ENCODE measurements at places on chromosomes 7 and 10. TPM values are rescaled to one million over a fixed set of nuclear protein-coding genes. Genes with fewer than 3 reads are reported as not detected.

DNA sequence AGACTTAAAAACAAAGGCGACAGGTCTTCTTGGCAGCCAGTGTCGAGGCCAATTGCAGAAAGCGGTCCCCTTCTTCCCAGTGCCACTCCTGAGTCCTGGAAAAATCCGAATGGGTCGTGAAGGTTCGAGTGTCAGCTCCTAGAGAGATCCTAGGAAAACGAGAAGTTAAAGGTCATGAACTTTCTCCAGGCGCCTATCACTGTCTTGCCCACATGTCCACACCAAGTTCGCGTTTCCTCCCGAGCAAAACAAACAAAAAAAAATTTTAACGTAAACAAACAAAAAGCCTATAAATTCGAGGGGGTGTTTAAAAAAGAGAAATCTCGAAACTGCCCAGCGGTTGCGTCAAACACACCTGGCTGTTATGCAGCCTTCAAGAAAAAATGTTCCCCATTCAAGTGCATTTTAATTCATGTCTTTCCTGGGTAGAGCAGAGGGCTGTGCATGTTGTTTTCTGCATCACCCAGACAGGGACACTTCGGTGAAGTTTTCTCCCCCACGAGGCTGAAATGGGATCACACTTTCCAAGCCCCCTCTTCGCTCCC is 1.5 kb downstream of the ARHGAP21 start:
- DNase-seq, result no peak

GRCh38 chr7:142482891-142483658 is 225.2 kb upstream of the PRSS58 start:
- DNase-seq, result no peak

DNA sequence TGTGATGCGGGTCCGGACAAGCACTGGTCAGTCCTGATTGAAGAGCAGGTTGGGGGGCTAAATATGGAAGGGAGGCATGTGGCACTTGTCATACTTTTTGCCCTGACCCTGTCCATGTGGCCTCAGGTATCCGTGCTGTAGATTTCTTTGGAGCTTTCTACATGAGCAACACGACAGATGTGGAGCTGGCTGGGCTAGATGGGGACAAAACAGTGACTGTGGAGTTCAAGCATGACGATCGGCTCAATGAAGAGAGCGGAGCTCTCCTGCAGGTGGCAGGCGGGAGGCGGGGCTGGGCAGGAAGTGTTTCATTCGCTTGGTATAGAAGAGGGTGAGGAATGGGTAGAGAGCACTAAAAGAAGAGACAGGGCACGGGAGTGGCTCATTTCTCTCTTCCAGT is 13.0 kb upstream of the CHCHD1 start:
- DNase-seq, result no peak

DNA sequence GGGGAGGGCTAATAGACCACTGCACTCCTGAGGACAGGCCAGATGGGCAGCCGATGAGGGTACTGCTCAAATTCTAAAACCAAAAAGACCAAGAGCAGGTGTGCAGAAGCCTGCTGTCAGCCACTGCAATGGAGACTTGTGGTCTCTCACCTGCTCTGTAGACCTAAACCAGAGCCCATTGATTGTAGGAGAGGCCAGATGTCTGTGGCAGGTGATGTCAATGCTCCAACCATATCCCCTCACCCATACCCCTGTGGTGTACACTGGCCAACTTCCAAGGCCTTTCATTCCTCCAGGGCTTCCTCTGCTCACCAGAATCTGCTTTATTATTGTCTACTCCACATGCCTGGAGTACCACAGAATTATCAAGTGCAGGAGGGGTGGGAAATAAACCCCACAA is 116.9 kb upstream of the CHST15 start:
- no peak for DNase-seq

DNA sequence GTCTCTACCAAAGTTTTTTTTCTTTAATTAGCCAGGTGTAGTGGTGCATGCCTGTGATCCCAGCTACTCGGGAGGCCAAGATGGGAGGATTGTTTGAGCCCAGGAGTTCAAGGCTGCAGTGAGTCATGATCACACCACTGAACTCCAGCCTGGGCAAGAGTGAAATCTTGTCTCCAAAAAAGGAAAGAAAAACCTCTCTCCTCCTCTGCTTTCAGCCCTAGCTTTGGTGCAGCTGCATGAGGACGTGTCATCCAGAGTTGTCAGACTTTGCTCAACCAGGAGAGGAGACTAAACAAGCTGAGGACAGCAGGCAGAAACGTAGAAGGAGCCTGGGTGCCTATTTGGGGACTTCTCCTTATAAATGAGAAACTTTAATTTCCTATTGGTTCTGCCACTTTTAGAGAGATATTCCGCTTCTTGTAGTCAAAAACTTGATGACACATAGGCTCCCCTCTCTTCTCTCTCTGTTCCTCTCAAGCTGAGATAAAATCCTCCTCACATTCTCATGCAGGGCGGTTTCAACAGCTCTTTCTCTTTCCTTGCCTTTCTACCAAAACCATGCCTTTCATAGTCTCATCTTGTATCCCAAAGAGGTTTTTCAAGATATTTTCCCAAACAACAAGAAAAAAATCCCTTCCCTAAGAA is 205.4 kb downstream of the ARHGAP12 start:
- no peak for DNase-seq

GRCh38 chr7:122886357-122887081 is at the start of gene CADPS2:
Gene CADPS2, minus strand, starts transcription at chr7:122886460. Its CDS starts 123 bp downstream, at chr7:122886337.
- DNase-seq, result no peak

GRCh38 chr10:9596368-9596920 is 1421.2 kb upstream of the CELF2 start:
- DNase-seq, result no peak

GRCh38 chr10:43259213-43259991 is 7.5 kb downstream of the RASGEF1A start:
- DNase-seq, result no peak

GRCh38 chr10:91745090-91745831 is 53.0 kb upstream of the TNKS2 start:
- DNase-seq, result no peak

- DNase-seq, result no peak
These were observed 10.4 kb downstream of the CPA2 start for GRCh38 chr7:130276796-130277762.

DNA sequence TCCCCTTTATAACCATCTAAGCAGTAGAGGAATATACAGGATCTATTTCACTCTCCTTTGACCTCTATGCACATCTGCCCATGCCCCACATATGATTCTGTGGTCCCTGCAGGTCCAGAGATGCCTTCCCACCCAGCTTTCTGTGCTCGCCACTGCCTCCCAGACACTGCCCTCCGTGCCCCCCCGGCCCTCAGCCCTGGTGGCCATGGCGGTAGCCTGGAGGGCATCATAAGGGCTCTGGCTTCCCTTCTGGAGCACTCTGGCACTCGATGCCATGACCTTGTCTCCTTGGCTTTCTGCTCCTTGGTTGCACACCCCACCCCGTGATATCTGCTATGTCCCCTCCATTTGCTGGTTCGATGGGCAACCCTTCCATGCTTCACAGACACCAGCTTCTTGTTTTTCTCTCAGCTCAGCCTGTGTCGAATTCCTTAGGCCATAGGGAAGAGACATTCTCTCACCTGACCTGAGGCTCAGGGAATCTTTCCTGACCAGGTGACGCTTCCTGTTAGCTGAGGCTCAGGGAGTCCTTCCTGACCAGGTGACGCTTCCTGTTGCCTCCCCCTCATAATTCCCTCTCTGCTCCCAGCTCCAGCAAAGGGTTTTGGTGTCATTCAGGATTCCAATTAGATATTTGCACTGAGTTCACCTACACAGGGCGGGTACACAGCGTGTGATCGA is 100.4 kb upstream of the GLI3 start:
- no peak for DNase-seq

- DNase-seq, result no peak
These were observed 2.8 kb downstream of the EBF3 start for GRCh38 chr10:129961157-129961701.

The C10orf53 gene
- polyA plus RNA-seq, result not detected

The FBXO24 gene
- 0.22 TPM for polyA plus RNA-seq
